HEK293T (cell line): ENCODE measurements at places on chromosomes 1 and 21.

DNA sequence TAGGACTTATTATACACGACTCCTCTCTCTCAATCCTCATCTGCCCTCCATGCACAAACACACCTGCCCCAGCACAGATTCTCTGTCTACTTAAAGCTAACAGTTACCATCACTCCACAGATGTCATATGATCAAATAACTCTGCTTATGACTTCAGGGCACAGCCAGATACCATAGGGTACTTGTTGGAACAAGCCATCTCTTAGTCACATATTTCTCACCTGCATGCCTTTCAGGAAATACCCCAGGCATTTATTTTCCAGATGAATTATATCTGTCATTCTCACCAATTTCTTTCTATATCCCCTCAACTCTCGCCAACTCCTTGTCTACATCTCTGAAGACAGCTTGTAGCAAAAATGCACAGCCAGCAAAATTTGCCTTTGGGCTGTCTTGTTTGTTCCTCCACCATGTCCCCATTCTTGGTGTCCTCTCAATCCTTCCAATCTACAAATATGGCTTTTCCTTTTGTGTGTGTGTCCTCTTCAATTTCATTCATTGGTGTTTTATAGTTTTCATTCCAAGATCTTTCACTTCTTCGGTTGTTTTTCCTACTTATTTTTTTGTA lies 353.9 kb upstream of the CAMK1G start:
- no peak for DNase-seq

- no peak for DNase-seq
Observed at GRCh38 chr1:174988986-174989385, 10.8 kb upstream of the CACYBP start.

GRCh38 chr1:180501865-180502360 lies 464 bp downstream of the ACBD6 start:
- DNase-seq, result peak; percentile 75

- no peak for DNase-seq
Observed at GRCh38 chr1:51653127-51653526, 36.2 kb downstream of the OSBPL9 start.

- peak; percentile 63 for DNase-seq
Observed at GRCh38 chr1:94463765-94464330, 45.7 kb downstream of the ABCD3 start.

DNA sequence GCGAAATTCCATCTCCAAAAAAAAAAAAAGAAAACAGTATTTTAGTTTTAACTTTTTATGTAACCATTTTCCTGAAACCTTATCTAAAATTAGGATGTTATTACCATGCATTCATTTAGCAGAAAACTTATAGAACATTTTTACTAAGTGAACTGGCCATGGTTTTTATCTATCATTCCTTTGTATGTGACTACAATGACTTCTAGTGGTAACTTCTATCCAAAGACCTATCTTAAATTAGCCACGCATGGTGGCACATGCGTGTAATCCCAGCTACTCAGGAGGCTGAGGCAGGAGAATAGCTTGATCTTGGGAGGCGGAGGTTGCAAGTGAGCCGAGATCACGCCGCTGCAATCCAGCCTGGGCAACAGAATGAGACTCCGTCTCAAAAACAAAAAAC lies 11.4 kb downstream of the GGPS1 start:
- no peak for DNase-seq

- no peak for DNase-seq
Observed at GRCh38 chr1:175071276-175071943, 3.8 kb downstream of the TNN start.

DNA sequence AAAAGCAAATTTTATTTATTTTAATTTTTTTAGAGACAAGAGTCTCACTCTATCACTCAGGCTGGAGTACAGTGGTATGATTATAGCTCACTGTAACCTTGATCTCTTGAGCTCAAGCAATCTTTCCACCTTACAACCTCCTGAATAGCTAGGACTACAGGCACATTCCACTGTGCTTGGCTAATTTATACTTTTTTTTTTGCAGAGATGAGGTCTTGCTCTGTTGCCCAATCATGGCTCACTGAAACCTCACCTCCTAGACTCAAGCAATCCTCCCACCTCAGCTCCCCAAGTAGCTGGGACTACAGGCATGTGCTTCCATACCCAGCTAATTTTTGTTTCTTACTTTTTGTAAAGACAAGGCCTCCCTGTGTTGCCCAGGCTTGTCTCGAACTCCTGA lies 49.5 kb downstream of the DR1 start:
- no peak for DNase-seq

DNA sequence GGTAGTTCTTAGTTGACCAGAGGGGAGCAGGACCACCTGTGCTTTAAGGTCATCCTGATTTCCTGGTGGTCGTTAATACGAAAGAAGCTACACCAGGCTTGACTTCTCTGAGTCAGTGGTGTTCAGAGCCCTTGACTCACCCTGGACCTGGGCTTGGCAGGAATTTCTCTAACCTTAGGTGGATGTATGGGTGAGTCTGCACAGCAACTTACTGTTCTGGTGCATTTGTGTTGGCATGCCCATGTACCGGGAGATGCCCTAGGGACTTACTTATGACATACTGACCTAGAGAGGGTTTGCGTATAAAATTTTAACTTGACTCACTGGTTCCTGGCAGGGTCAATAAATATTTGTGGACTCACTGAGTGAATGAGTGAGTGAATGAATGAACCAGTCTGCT lies 304.6 kb downstream of the DISC1 start:
- no peak for DNase-seq

GRCh38 chr1:199698222-199698621 lies 329.3 kb upstream of the NR5A2 start:
- no peak for DNase-seq

- no peak for DNase-seq
Observed at GRCh38 chr1:3773572-3774275, 1.2 kb downstream of the SMIM1 start.

DNA sequence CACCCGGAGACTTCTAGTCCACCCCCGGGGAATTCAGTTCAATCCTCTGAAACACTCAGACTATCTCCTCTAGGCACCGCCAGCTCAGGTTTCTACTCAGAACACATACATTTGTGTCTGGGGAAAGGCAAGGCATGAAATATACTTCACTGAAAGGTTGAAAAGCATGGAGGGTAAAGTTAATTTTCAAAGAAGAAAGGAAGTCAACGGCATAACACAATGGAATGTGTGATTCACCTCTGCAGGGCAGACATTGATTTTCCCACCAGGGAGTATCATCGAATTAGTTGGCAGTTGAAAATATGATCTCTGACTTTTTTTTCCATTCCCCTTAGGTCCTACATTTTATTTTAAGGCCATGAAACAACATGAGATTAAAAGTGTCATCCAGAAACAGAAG lies 669.4 kb downstream of the SMYD3 start:
- no peak for DNase-seq

- no peak for DNase-seq
Observed at GRCh38 chr1:220904876-220905275, 25.6 kb downstream of the HLX start.

GRCh38 chr1:184970691-184971161 lies 3.6 kb downstream of the NIBAN1 start:
- no peak for DNase-seq

DNA sequence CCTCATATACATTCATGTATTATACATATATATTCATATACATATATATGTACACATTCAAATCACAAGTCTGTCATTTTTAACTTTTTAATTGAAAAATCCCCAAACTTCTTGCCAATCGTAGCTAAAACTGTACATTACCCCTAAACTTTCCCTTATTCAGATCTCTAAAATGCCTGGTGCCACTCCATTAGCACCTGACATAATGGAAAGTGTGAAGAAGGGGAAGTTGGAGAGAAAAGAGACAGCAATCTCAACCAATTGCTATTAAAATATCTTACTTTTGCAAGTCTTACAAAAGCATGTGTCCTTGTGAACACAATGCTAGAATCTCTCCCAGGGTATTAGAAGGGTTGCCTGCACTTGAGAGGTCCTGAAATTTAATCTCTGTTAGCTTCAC lies 22.7 kb upstream of the PRKACB start:
- DNase-seq, result no peak

DNA sequence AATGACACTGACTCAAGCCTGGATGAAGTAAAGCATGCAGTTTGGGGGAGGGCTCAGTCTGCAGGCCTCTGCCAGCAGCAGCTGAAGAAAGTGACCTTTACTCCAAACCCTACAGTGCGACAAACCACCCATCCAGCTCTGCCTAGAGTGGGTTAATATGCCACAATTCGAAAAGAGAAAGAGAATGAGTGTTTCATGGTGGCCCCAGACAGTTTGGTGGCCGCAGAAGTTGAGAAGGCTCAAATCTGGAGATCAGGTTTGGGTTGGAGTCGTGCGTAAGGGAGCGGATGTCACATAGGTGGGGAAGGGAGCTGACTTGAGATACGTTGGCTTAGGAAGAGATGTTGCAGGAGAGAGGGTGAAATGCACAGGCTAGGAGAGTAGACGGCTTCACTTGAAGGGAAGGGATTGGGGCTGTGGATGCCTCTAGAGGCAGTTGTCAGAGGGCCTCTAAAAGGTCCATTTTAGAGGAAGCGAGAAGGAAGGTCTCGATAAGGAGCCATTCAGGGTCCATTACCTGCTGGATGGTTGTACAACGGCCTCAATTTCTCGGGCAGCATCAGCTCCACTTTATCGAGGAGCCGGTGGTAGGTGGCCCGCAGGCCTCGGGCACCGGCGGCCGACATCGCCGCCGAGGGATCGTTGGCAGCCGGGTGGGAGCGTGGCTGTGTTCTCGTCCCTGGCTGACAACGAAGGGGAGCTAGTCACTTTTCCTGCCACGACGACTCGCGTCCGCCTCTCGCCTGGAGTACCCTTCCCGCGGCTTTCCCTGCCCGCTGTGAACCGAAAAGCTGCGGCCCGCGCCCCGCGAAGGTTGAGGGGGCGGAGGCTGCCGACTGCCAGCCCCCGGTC lies 1.0 kb upstream of the DCAF6 start:
- peak; percentile 31 for DNase-seq

DNA sequence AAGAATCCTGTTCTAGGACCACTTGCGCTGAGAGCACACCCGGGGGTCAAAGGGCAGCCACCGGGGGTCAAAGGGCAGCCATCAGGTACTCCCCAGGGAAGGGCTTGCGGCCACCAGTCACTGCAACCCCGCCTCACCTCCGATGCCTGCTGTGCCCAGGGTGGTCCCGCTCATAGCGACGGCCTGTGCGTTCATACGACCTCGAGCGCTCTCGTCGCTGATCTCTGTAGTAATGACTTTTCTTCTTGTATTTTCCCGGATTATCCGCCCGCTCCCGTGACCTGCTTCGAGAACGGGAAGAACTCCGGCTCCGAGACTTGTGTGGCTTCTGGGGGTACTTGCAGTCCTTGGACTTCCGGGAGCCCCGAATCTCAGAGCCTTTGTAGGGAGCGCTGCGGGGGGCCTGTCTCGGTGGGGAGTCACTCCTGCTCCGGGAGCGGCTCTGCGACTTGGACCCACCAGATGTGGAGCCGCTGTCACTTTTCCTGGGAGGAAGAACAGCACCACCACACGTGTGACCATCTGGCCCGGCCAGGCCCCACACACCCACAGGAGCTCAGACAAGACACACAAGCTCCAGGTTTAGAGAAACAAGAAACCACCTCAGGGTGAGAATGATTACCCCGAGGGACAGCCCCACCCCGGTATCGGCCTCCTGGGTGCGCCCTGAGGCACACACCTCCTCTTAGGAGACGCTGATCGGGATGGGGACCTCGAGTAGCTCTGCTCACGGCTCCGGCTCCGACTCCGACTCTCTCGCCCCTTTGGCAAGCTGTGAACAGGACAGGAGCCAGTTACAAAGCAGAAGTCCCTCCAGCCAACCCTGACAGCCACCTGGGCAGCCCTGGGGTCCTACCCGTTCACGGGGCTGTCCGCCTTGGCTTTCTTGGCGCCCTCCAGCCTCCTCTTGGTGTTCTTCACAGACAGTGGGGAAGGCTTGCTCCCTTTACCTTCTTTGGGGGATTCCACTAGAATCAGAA lies 11.7 kb downstream of the CCNL2 start:
- DNase-seq, result no peak

DNA sequence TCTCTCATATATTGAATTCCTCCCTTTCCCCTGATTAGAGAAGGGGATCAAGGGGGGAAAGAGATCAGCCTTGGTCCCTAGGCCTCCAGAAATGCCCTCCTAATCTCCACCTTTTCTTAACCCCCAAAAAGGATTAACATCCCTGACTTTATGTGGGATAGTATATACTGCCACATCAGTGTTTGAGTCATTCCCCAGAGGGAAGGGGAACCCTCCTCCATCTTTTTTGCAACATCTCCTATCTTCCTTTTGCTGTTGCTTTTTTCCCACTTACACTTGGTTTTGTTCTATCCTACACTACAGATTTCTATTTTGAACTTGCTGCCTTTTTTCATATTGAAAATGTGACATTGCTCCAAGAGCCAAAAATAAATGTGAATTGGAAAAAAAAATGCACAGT lies 65.4 kb upstream of the PODN start:
- DNase-seq, result no peak

GRCh38 chr1:241422470-241422869 lies 65.5 kb upstream of the RGS7 start:
- DNase-seq, result no peak

DNA sequence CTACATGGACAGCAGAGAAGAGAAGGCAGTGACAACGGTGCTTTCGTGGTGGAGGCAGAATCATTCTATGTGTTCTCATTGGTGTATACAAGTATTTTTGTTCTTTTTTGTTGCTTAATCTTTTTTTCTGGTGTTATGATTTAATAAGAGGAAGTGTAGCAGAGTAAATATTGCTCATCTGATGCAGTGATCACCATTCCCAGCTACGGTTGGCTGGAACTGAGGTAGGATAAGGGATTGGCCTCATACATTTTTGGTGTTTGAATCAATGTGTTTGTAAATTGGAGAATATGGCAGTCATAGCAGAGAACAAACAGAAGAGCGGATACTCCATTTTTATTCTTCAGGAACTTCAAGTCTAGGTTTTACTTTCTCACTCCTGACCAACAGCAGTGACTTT lies 76.6 kb downstream of the UBE2U start:
- DNase-seq, result no peak

GRCh38 chr1:86741947-86742572 lies 37.7 kb downstream of the SH3GLB1 start:
- no peak for DNase-seq

DNA sequence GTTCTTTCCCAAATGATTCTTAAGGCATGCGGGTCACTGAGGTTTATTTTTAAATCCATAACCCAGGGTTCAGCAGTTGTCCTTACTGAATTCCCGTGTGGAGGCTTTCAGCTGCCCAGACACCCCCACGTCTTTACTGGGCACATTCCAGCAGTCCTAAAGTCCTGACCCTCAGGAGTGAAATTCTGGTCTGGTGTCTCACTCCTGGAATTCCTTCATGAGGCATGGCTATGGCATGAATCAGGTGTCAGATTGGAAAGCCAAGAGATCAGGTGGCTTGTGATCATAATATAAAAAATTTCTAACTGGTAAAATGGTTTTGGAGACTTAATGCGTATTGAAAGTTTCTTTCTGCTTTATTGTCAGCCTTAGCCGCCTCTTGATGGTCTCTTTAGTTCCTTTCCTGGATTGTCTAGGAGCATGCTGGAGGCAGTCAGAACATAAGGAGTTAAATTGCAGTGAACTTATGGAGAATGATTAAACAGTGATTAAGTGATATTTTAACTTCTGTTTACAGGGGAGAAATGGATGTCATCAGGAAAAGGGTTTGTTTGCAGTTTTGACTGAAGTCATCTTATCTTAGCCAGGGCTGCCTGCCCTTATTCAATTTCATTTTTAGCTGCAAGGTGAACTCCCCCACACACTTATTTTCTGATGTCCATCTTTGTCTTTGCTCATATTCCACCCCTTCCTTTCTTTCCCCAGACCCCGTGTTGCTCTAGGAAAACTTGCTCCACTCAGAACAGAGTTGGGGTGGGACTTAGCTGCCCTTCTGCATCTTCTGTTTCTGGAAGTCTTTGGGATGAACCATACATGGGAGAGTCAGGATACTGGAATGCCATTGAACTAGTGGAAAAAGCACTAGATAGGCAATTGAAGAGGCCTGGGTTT lies 25.7 kb upstream of the MACF1 start:
- no peak for DNase-seq
